ENCODE measurements at places on chromosomes 2 and 18.

GRCh38 chr18:74248189-74248588 is 43.6 kb downstream of the CYB5A start:
- H3K4me3 ChIP-seq, result no peak overlapping the region
- no peaks in the 10 kb centered on the region for H3K4me1 ChIP-seq
- H3K36me3 ChIP-seq, result peaks cover 4% of the 10 kb centered on the region
- H3K27me3 ChIP-seq, result no peaks in the 10 kb centered on the region

DNA sequence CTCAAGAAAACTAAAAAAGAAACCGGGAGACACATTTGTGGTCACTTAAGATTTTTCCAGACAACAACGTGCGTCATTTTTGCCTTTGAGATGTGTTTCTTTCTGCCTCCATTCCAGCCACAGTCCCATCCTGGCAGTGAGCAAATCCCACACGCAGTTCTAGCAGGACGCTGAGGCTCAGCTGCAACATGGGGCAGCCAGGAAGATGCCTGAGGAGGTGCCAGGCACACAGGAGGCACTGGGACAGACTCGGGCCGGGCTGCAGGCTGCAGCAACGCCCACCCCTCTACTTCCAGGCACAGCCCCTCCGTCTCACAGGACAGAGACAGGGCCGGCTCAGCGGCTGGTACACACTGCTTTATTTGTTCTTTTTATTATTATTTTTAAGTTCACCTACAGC is 13.1 kb downstream of the KLF11 start:
- H3K4me1 ChIP-seq, result peaks cover 21% of the 10 kb centered on the region
- H3K27me3 ChIP-seq, result no peaks in the 10 kb centered on the region
- no peak overlapping the region for H3K27ac ChIP-seq
- H3K36me3 ChIP-seq, result peaks cover 44% of the 10 kb centered on the region
- no peak for DNase-seq
- no peak overlapping the region for H3K4me3 ChIP-seq

DNA sequence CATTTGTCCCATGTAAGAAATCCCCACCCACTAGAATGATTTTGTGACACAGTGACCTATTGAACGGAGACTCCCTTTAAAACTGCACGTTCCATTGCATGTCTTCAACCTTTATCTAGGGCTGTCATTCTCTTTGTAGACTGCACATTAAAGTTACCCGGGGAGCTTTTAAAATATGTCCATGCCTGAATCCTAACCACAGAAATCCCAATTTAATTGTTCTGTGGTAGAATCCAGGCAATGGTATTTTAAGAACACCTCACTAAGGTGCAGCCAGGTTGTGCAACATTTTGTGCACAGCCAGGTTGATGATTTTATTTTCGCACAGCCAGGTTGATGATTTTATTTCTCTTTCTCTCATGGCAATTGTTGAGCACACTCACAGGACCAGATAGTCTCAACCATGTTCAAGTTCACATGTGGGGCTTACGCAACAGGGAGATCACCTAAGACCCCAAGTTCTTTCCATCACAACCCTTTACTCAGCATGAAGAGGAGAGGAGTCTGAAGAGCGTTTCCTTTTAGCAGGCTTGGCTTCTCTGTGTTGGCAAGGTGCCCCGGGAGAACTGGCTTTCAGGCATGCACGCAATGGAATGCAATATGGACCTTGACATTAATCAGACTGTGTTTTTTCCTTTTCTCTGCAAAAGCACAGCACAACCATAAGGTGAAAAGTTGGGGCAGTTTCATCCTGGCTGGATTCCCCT is 467.3 kb upstream of the ETAA1 start:
- H3K27me3 ChIP-seq, result no peaks in the 10 kb centered on the region
- no peaks in the 10 kb centered on the region for H3K36me3 ChIP-seq
- H3K4me1 ChIP-seq, result no peaks in the 10 kb centered on the region
- no peak overlapping the region for H3K27ac ChIP-seq

GRCh38 chr18:44238454-44238853 is 442.2 kb upstream of the SETBP1 start:
- no peak for DNase-seq
- H3K4me3 ChIP-seq, result no peak overlapping the region
- H3K36me3 ChIP-seq, result no peaks in the 10 kb centered on the region
- H3K4me1 ChIP-seq, result no peaks in the 10 kb centered on the region
- H3K27me3 ChIP-seq, result no peaks in the 10 kb centered on the region

- H3K4me1 ChIP-seq, result no peaks in the 10 kb centered on the region
- H3K27ac ChIP-seq, result no peak overlapping the region
- no peak overlapping the region for H3K4me3 ChIP-seq
Measured at GRCh38 chr2:150438654-150439053, 48.8 kb downstream of the RND3 start.

DNA sequence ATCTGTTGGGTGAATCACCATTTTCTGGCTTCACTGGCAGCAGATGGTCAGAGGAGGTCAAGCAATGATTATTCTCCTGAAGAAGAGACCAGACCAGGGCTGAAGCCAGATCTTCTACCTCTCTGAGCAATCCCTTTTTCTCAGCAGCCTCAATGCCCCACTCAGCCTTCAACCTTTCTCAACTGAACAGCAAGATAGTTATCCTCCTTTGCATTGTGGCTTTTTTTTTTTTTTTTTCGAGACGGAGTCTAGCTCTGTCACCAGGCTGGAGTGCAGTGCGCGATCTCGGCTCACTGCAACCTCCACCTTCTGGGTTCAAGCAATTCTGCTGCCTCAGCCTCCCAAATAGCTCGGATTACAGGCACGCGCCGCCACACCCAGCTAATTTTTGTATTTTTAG is 50.5 kb downstream of the ZFP36L2 start:
- no peaks in the 10 kb centered on the region for H3K36me3 ChIP-seq
- H3K27me3 ChIP-seq, result no peaks in the 10 kb centered on the region

DNA sequence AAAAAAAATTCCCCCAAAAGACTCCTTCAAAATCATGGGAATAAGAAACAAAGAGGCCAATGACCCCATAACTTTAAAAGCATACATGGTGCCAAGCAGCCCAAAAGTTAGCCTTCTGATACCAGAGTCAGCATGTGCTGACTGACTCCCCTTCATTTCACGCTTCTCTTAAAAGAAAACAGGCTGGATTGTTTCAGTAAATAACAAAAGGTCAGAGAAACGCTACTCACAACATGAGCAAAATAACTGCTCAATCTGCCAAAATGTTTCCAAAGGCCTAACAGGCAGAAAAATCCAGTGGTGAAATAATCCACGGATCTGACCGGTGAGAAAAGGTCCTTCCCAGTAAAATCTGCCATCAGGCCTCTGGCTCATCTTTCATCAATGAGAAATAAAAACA is 71.6 kb downstream of the BCL2 start:
- no peak overlapping the region for H3K4me3 ChIP-seq
- no peaks in the 10 kb centered on the region for H3K36me3 ChIP-seq
- no peaks in the 10 kb centered on the region for H3K4me1 ChIP-seq
- H3K27me3 ChIP-seq, result no peaks in the 10 kb centered on the region
- no peak for DNase-seq
- H3K27ac ChIP-seq, result no peak overlapping the region

DNA sequence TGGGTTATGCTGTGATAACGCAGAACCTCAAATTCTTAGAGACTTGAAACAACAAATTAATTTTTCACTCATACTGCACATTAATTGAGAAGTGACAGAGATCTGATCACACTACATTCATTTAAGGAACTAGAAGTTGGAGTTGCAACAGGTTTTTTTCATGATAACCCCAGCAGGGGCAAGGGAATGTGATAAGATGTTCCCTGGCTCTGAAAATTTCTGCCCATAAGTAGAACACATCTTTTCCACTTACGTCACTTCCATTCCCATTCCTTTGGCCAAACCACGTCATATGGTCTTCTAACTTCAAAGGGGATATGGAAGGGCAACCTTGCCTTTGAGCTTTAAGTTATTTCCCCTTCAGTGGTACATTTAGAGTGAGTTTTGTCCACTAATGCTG is 29.7 kb upstream of the PSME4 start:
- no peak for DNase-seq
- H3K36me3 ChIP-seq, result no peaks in the 10 kb centered on the region
- no peaks in the 10 kb centered on the region for H3K27me3 ChIP-seq
- H3K4me1 ChIP-seq, result no peaks in the 10 kb centered on the region

- H3K4me1 ChIP-seq, result peaks cover 11% of the 10 kb centered on the region
- H3K36me3 ChIP-seq, result peaks cover 14% of the 10 kb centered on the region
- H3K4me3 ChIP-seq, result no peak overlapping the region
Measured at GRCh38 chr2:232863996-232864395, 6.1 kb upstream of the SNORC start.

GRCh38 chr2:169495310-169495928 is 14.1 kb upstream of the KLHL41 start:
- no peak overlapping the region for H3K4me3 ChIP-seq
- DNase-seq, result no peak
- no peaks in the 10 kb centered on the region for H3K4me1 ChIP-seq
